Naive B cell (primary cell): ENCODE measurements at places on chromosomes 3 and 15. TPM values are rescaled to one million over a fixed set of nuclear protein-coding genes. Genes with fewer than 3 reads are reported as not detected.

DNA sequence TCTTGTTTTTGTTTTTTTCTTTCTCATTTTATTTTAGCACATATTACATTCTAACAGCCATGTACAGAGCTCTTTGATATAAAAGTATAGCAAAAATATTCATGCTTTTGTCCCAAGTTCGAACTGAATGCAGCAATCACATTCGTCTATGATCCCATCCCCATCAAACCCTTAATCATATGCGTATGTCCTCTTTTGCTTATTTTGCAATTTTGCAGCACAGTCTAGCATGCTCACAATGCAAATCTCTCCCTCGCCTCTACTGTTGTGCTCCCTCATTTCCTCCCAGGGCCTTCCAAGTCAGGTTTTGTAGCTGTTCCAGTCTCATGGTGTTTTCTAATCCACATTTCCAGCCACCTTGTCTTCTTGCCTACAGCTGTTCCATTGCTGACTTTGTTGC is 144.6 kb upstream of the VEPH1 start:
- no peak for DNase-seq
- H3K4me3 ChIP-seq: no peak overlapping the region
- H3K27ac ChIP-seq: no peak overlapping the region
- no peaks in the 10 kb centered on the region for H3K36me3 ChIP-seq
- no peaks in the 10 kb centered on the region for H3K27me3 ChIP-seq
- H3K4me1 ChIP-seq: no peaks in the 10 kb centered on the region

Gene HERC2
- 16.0 TPM for polyA plus RNA-seq

- no peak overlapping the region for H3K4me3 ChIP-seq
- H3K4me1 ChIP-seq: no peaks in the 10 kb centered on the region
- H3K27ac ChIP-seq: no peak overlapping the region
- no peaks in the 10 kb centered on the region for H3K36me3 ChIP-seq
These were observed 82.5 kb upstream of the PSMD6 start for GRCh38 chr3:64105816-64106215.

- no peak overlapping the region for H3K4me3 ChIP-seq
These were observed 3.9 kb downstream of the RRP9 start for GRCh38 chr3:51937611-51938450.

DNA sequence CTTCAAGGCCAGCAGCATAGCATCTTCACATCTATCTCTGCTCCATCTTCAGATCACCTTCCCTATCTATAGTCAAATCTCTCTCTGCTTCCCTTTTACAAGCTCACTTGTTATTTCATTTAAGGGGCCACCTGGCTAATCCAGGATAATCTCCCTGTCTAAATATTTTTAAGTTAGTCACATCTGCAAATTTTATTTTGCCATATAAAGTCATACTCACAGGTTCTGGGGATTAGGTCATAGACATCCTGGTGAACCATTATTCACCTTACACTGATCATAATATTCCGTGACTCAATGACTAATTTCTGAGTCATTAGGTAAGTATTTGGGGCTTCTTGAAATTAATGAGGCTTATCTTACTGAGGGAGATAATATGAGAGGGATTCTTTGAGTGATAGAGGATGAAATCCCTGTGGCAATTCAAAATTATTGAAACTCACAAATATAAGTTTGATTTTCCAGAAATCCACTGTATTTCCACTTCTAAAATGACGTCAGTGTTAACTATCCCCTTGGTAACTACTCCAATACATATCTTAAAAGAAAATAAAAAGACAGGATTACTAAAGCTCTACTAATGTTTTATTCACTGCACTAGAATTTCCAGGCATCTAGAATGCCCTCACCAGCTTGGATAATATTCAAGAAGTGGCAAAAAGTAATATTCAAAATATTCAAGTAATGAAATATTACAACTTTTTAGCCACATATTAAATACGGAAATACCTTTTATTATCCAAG is 93.7 kb upstream of the RBMS3 start:
- H3K4me3 ChIP-seq: no peak overlapping the region
- H3K36me3 ChIP-seq: no peaks in the 10 kb centered on the region
- H3K27me3 ChIP-seq: no peaks in the 10 kb centered on the region
- DNase-seq: no peak

Gene BOC
- not detected for polyA plus RNA-seq

Gene THRB
- 0.38 TPM for polyA plus RNA-seq

Gene PLCB2
- 11.4 TPM for polyA plus RNA-seq

- peak overlapping the region; percentile 97 for H3K27ac ChIP-seq
- peak overlapping the region; percentile 99 for H3K4me3 ChIP-seq
- no peaks in the 10 kb centered on the region for H3K36me3 ChIP-seq
- peaks cover 23% of the 10 kb centered on the region for H3K4me1 ChIP-seq
- H3K27me3 ChIP-seq: no peaks in the 10 kb centered on the region
These were observed 319 bp downstream of the LNP1 start for GRCh38 chr3:100401674-100402041.

DNA sequence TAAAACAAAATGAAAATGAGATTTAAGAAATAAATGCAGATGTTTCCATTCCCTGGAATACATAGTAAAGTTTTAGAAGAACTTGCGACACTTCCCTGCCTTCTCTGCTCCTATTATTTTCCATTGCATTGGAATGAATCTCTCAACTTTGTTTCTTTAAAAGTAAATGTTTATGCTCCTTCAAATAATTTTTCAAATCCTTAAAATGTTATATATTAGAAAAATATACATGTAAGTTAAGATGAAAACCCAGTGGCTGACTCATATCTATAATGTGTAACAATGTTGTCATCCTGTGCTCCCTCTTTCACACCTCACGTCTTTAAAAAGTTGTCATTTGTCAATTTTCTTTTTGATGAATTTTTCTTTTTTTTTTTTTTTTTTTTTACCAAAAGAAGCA is 3.6 kb downstream of the RBMS3 start:
- H3K27me3 ChIP-seq: peaks cover 14% of the 10 kb centered on the region
- no peaks in the 10 kb centered on the region for H3K36me3 ChIP-seq

Gene ITPR1
- polyA plus RNA-seq: 54.8 TPM

GRCh38 chr3:146493761-146494160 is 24.4 kb upstream of the PLSCR2 start:
- H3K4me3 ChIP-seq: no peak overlapping the region
- H3K27ac ChIP-seq: no peak overlapping the region
- peaks cover 10% of the 10 kb centered on the region for H3K27me3 ChIP-seq

Gene ACAD11
- 9.2 TPM for polyA plus RNA-seq

DNA sequence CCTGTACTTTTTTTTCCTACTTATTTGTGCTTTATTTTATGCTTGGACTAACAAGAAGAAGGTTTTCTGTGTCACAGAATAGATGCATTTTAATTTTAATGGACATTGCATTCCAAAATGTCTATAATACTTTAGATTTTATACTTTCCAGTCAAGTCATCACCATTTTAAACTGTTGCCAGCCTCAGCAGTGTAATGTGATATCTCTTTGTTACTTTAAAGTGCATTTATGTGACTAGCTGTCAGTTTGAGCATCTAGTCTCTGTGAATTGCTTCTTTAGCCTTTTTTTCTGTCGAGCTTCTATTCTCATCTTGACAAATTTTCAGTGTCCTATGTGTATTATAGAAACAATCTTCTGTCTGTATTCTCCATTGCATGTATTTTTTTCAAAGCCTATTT is 511.4 kb upstream of the CBLB start:
- H3K27me3 ChIP-seq: no peaks in the 10 kb centered on the region
- no peak overlapping the region for H3K27ac ChIP-seq
- no peak for DNase-seq
- H3K4me3 ChIP-seq: no peak overlapping the region
- peaks cover under 1% of the 10 kb centered on the region for H3K36me3 ChIP-seq
- peaks cover 4% of the 10 kb centered on the region for H3K4me1 ChIP-seq

- no peaks in the 10 kb centered on the region for H3K4me1 ChIP-seq
- H3K4me3 ChIP-seq: no peak overlapping the region
- no peak for DNase-seq
- H3K27me3 ChIP-seq: no peaks in the 10 kb centered on the region
- H3K36me3 ChIP-seq: no peaks in the 10 kb centered on the region
These were observed 80.6 kb downstream of the MYLK start for GRCh38 chr3:123803521-123803920.

GRCh38 chr3:54632834-54633233 is 295.0 kb downstream of the LRTM1 start:
- H3K36me3 ChIP-seq: no peaks in the 10 kb centered on the region
- no peaks in the 10 kb centered on the region for H3K4me1 ChIP-seq
- H3K27me3 ChIP-seq: peaks cover 8% of the 10 kb centered on the region
- no peak overlapping the region for H3K4me3 ChIP-seq

DNA sequence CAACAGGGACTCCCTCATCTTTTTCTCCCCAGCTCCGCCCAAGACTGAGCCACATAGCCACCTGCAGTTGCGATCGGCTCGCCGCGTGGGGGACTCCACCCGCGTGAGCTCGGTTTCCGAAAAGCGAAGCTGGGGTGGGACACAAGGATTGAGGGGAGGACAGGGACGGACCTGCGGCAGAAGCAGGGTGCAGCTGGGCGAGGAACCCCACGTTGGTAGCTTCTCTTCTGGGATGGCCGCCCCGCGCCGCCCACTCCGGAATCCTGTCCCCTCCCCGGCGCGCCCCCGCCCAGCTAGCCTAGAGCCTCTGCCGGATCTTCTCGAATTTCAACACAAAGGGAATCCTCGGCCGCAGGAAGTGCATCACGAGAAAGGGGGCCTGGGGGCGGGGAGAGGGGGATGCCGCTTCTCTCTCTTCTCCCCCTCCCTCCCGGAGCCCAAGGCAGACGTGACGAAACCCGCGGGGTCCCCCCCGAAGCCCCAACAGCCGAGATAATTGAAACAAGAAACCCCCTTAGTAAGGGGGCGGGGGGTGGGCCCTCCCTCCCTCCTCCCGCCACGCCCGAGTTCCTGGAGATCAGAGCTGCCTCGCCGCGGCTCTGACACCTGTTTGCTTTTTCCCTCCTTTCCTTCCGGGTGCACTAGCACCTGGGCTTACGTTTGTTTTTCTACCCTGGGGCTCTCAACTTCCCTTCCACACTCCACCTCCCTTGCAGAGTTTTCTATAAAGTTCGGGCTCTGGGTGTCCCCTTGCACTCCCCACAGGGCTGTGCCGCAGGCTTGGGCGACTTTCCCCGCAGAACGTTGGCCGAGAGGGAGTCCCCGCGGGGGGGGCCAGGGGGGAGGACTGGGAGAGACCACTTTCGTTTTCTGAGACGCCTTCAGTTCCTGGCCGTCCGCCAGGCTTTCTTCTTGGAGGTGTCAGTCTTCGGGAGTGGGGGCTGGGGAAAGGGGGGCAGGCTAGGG is 1.3 kb upstream of the KCNH8 start:
- H3K27ac ChIP-seq: peak overlapping the region; percentile 95
- no peaks in the 10 kb centered on the region for H3K36me3 ChIP-seq
- peak; percentile 82 for DNase-seq
- H3K27me3 ChIP-seq: peaks cover 11% of the 10 kb centered on the region

GRCh38 chr3:15858547-15859506 is 61.0 kb upstream of the ANKRD28 start:
- no peaks in the 10 kb centered on the region for H3K27me3 ChIP-seq
- H3K27ac ChIP-seq: peak overlapping the region; percentile 98
- H3K36me3 ChIP-seq: peaks cover 8% of the 10 kb centered on the region
- H3K4me1 ChIP-seq: peaks cover 33% of the 10 kb centered on the region
- DNase-seq: peak; percentile 87
- H3K4me3 ChIP-seq: peak overlapping the region; percentile 99

DNA sequence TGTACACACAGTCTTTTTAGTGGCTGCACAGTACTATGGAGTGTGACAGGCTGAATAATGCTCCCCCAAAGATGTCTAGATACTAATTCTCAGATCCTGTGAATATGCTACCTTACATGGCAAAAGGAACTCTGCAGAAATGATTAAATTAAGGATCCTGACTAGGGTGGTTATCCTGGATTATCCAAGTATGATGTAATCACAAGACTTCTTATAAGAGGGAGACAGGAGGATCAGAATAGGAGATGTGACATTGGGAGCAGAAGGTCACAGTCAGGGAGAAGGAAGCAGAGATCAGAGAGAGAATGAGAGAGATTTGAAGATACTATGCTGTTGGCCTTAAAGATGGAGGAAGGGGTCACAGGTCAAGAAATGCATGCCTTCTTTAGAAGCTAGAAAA is 34.5 kb downstream of the GABPB1 start:
- no peaks in the 10 kb centered on the region for H3K36me3 ChIP-seq
- no peaks in the 10 kb centered on the region for H3K27me3 ChIP-seq
- H3K27ac ChIP-seq: peak overlapping the region; percentile 34
- no peak overlapping the region for H3K4me3 ChIP-seq

DNA sequence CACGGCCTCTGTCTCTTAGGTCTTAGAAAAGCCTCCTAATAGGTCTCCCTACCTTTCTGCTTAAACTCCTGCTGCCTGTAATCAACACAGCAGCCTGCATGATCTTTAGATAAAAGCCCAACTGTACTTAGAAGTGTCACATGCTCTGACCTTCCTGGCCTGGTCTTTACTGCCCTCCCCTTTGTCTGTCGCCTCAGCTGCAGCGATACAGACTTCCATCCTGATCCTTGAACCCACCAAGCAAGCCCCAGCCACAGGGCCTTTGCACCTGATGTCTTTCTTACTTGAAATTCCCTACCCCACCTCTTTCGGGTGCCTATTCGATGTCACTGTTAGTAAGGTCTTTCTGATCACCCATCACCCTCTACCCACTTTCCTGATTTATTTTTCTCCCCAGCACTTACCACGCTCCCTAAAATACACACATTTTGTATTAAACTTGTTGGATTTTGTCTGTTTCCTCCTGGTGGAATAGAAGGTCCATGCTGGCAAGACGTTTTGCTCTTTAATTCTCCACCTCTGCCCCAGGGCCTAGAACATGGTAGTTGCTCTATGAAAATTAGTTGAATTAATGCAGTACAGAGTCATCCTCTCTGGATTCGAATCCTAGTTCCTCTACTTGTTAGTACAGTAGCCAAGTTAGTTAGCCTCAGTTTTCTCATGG is 51.1 kb downstream of the AQP9 start:
- H3K4me3 ChIP-seq: no peak overlapping the region
- no peaks in the 10 kb centered on the region for H3K36me3 ChIP-seq
- no peak for DNase-seq
- no peaks in the 10 kb centered on the region for H3K4me1 ChIP-seq
- H3K27ac ChIP-seq: no peak overlapping the region
- H3K27me3 ChIP-seq: peaks cover 50% of the 10 kb centered on the region

- no peaks in the 10 kb centered on the region for H3K36me3 ChIP-seq
- H3K27ac ChIP-seq: no peak overlapping the region
- H3K4me1 ChIP-seq: no peaks in the 10 kb centered on the region
- H3K27me3 ChIP-seq: no peaks in the 10 kb centered on the region
- no peak overlapping the region for H3K4me3 ChIP-seq
These were observed 28.8 kb downstream of the LYZL4 start for GRCh38 chr3:42381551-42382082.

- peaks cover 4% of the 10 kb centered on the region for H3K4me1 ChIP-seq
- no peak for DNase-seq
- H3K36me3 ChIP-seq: no peaks in the 10 kb centered on the region
- H3K4me3 ChIP-seq: no peak overlapping the region
These were observed 206.4 kb downstream of the MEX3B start for GRCh38 chr15:81839387-81839786.

DNA sequence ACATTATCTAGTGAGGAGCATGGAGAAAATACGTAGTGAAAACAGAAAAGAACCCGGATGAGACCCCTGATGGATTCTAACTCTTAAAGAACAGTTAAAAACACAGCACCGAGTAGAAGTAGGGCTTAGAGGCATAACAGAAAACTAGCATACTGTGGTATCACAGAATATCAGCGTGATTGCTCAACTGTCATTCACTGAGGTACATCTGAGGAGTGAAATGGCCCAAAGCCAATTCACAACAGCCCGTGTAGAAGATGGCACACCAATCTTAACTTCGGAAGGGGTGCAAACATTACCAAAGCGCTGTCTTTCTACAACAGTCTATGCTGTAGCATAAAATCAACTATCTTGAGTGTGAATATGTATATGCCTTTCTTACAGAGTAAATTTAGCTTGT is 1.8 kb downstream of the CLASP2 start:
- no peaks in the 10 kb centered on the region for H3K27me3 ChIP-seq
- H3K4me3 ChIP-seq: no peak overlapping the region
- no peak for DNase-seq
- H3K27ac ChIP-seq: no peak overlapping the region
- peaks cover 24% of the 10 kb centered on the region for H3K4me1 ChIP-seq
- H3K36me3 ChIP-seq: no peaks in the 10 kb centered on the region
